ENCODE measurements at places on chromosomes 16 and 17.

- H3K4me1 ChIP-seq, result no peaks in the 10 kb centered on the region
- no peak overlapping the region for H3K27ac ChIP-seq
- no peak overlapping the region for H3K4me3 ChIP-seq
- no peak for DNase-seq
- no peaks in the 10 kb centered on the region for H3K36me3 ChIP-seq
These were observed 16.2 kb downstream of the SMTNL2 start for GRCh38 chr17:4600563-4600962.

GRCh38 chr17:37028040-37028439 is 79.3 kb downstream of the AATF start:
- no peak overlapping the region for H3K27ac ChIP-seq
- H3K27me3 ChIP-seq, result no peaks in the 10 kb centered on the region
- H3K4me3 ChIP-seq, result no peak overlapping the region
- no peaks in the 10 kb centered on the region for H3K4me1 ChIP-seq
- H3K36me3 ChIP-seq, result peaks cover under 1% of the 10 kb centered on the region
- DNase-seq, result no peak

- no peak for DNase-seq
- no peak overlapping the region for H3K27ac ChIP-seq
- no peaks in the 10 kb centered on the region for H3K36me3 ChIP-seq
- peaks cover 17% of the 10 kb centered on the region for H3K4me1 ChIP-seq
- H3K27me3 ChIP-seq, result no peaks in the 10 kb centered on the region
- H3K4me3 ChIP-seq, result no peak overlapping the region
These were observed 199.1 kb downstream of the XYLT1 start for GRCh38 chr16:17271687-17272086.

GRCh38 chr16:56488035-56488434 is 31.8 kb downstream of the BBS2 start:
- H3K36me3 ChIP-seq, result no peaks in the 10 kb centered on the region
- no peak for DNase-seq
- no peak overlapping the region for H3K4me3 ChIP-seq
- no peak overlapping the region for H3K27ac ChIP-seq
- H3K4me1 ChIP-seq, result no peaks in the 10 kb centered on the region

DNA sequence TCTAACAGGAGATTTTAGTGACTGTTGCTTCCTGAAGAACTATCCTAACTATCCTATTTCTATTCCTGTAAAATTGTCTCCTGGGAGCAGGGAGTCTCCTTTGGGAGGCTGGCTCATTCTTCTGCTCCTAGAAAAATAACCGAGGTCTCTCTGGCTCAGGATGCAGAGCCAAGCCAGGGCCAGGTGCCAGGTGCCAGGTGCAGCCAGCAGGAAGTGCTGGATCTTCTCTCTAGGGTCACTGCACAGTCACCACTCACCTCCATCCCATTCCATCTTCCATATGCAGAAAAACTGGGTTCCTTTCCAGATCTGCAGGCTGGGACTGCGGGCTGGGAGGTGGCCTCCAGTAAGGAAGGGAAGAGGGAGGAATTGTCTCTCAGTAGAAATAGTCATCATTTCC is 3.8 kb upstream of the TMC7 start:
- no peaks in the 10 kb centered on the region for H3K27me3 ChIP-seq
- DNase-seq, result no peak
- no peaks in the 10 kb centered on the region for H3K4me1 ChIP-seq
- H3K36me3 ChIP-seq, result no peaks in the 10 kb centered on the region
- no peak overlapping the region for H3K4me3 ChIP-seq

DNA sequence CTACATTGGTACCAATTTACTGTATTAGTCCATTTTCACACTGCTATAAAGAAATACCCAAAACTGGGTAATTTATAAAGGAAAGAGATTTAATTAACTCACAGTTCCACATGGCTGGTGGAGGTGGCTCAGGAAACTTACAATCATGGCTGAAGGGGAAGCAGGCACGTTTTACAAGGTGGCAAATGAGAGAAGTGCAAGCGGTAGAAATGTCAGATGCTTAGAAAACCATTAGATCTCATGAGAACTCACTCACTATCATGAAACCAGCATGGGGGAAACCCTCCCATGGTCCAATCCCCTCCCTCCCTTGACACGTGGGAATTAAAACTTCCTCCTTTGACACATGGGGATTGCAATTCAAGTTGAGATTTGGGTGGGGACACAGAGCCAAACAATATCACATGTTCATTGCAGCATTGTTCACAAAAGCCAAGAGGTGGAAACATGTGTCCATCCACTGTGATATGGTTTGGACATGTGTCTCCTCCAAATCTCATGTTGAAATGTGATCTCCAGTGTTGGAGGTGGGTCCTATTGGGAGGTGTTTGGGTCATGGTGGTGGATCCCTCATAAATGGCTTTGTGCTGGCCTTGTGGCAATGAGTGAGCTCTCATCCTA is 3.1 kb upstream of the SPACA3 start:
- no peaks in the 10 kb centered on the region for H3K4me1 ChIP-seq
- DNase-seq, result no peak
- H3K27me3 ChIP-seq, result no peaks in the 10 kb centered on the region

GRCh38 chr16:73768786-73769203 is 527.8 kb upstream of the PSMD7 start:
- DNase-seq, result no peak
- no peaks in the 10 kb centered on the region for H3K4me1 ChIP-seq
- H3K36me3 ChIP-seq, result no peaks in the 10 kb centered on the region
- no peak overlapping the region for H3K4me3 ChIP-seq
- no peak overlapping the region for H3K27ac ChIP-seq

DNA sequence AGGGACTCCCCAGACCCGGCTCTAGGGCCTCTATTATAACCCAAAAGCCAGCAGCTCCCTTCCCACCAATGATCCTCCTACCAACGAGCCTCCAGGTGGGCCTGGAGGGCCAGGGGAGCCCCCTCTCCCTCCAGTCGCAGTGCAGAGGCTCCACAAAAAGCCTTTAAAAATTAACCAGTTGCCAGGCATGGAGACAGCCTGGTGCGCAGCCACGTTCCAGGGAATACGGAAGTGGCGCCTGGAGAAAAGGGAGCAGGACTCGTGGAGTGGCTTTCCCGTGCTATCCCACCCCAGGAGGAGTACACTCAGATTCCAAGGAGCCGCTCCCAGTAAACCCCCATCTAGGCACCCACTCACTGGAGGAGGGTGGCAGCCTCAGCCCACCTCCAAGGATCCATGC is 112.3 kb downstream of the ZNF423 start:
- DNase-seq, result no peak
- no peaks in the 10 kb centered on the region for H3K36me3 ChIP-seq
- H3K4me3 ChIP-seq, result no peak overlapping the region
- H3K27me3 ChIP-seq, result no peaks in the 10 kb centered on the region
- H3K27ac ChIP-seq, result no peak overlapping the region

- peaks cover 21% of the 10 kb centered on the region for H3K4me1 ChIP-seq
- peak; percentile 58 for DNase-seq
- H3K27me3 ChIP-seq, result no peaks in the 10 kb centered on the region
These were observed 4.3 kb downstream of the MYO1C start for GRCh38 chr17:1487939-1488825.

DNA sequence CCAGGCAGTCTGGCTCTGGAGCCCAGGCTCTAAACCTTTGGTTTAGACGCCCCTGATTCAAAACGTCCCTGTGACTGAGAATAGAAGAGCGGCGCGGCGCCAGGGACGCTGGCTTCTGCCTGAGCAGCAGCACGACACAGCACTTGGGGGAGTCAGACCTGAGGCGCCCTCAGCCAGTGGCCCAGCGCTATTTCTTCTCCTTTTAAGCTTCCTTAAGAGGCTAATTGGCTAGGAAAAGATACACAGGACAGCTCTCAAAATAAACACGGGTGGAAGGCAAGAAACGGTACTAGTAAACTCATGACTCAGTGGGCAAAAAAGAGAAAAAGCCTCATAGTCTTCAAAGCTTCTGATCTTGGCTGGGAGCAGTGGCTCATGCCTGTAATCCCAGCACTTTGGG is 34.9 kb downstream of the GTF3C1 start:
- no peaks in the 10 kb centered on the region for H3K4me1 ChIP-seq
- H3K27me3 ChIP-seq, result no peaks in the 10 kb centered on the region
- DNase-seq, result no peak
- no peak overlapping the region for H3K27ac ChIP-seq
- no peak overlapping the region for H3K4me3 ChIP-seq
- peaks cover 5% of the 10 kb centered on the region for H3K36me3 ChIP-seq

DNA sequence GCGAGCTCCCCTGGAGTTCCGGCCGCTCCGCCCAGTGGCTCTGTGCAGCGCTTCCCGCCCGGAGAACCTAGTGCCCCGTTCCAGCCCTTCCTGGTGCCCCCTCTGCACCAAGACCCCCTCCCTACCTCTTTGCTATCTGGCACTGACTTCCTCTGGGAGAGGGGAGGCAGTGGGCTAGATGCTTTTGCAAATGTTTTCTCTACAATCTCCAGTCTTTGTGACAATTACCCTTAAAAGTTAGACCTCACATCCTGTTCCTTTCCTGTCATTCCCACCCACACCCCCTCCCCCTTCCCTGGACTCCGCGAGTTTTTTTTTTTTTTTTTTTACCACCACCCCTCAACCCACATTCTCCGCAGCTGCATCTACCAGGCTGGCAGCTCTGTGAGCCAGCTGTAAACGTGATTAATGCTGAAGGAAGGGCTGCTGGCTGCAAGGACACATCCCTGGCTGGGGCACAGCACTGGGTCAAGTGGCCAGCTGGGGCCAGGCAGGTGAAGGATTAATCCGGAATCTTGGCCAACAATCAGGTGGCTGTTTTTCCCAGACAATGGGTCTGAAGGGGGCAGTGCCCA is 101.5 kb downstream of the MGAT5B start:
- H3K27me3 ChIP-seq, result no peaks in the 10 kb centered on the region
- peaks cover 12% of the 10 kb centered on the region for H3K4me1 ChIP-seq
- peak overlapping the region; percentile 59 for H3K4me3 ChIP-seq
- no peaks in the 10 kb centered on the region for H3K36me3 ChIP-seq
- peak overlapping the region; percentile 51 for H3K27ac ChIP-seq

GRCh38 chr17:14372905-14373613 is 72.2 kb downstream of the HS3ST3B1 start:
- no peaks in the 10 kb centered on the region for H3K4me1 ChIP-seq
- H3K36me3 ChIP-seq, result no peaks in the 10 kb centered on the region
- DNase-seq, result no peak
- no peak overlapping the region for H3K27ac ChIP-seq
